Stimulated activated CD4-positive, alpha-beta T cell treated with anti-CD3 and anti-CD28 coated beads, Interleukin-1b, Interleukin-23, amount 100 ng/mL, for 1 hour (primary cell): ENCODE measurements at places on chromosomes 3 and 15.

GRCh38 chr3:14162178-14162577 lies 16.2 kb downstream of the XPC start:
- DNase-seq: no peak

DNA sequence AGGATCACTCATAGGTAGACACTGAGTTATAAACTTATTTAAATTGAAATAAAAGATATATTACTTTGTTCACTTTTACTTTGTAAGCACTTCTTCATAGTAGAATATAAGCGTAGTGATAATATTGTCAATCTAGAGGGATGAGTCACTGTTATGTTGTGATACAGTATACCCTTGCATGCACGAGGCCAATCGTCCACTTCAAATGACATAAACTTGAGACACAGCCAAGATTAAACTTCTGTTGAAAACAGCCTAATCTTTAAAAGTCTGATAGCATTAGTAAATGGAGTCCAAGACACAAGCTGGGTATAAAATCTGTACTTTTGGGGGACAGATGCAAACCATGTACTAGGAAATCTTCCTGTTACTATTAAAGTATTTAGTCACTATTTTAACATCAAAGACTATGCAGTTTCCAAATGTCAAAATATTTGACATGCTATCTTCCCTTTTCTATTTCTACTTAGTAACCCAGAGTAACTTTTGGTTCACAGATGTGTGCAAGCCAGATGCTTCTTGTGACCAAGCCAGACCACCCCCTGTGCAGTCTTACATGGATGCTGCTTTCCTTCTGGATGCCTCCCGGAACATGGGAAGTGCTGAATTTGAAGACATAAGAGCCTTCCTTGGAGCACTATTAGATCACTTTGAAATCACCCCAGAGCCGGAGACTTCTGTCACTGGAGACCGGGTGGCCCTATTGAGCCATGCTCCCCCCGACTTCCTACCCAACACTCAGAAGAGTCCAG lies 85.3 kb downstream of the PIK3R4 start:
- DNase-seq: no peak

GRCh38 chr15:70098461-70099166 lies 897 bp upstream of the TLE3 start:
- DNase-seq: no peak

GRCh38 chr3:43346978-43347749 lies 60.8 kb downstream of the SNRK start:
- no peak for DNase-seq

- no peak for DNase-seq
Observed at GRCh38 chr3:155981669-155982068, 111.2 kb downstream of the GMPS start.

- DNase-seq: no peak
Observed at GRCh38 chr3:70703305-70704102, 391.1 kb upstream of the MDFIC2 start.

GRCh38 chr15:70974004-70974832 lies 81.6 kb downstream of the LRRC49 start:
- DNase-seq: no peak

- DNase-seq: no peak
Observed at GRCh38 chr3:46829699-46830208, 33.5 kb downstream of the MYL3 start.

DNA sequence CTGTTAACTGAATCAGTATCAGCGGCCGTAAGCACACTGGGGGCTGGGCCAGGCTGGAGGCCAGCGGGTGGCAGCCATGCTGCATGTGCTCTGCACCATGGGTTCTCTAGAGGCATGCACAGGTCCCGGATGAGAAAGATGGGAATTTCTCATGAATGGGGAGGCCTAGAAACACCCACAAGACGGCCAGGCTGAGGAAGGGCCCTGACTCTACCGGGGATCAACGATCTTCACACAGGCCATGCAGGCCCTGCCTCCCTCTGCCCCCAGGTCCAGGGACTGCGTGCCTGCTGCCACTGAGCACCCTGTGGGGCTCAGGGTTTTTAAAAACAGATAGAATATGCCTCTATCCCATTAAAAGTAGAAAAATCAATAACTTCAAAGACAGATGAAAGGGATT lies 32.7 kb downstream of the SLC41A3 start:
- DNase-seq: no peak

GRCh38 chr15:35909414-35909813 lies 363.4 kb upstream of the DPH6 start:
- no peak for DNase-seq

GRCh38 chr3:19446687-19447086 lies 298.4 kb downstream of the KCNH8 start:
- no peak for DNase-seq

DNA sequence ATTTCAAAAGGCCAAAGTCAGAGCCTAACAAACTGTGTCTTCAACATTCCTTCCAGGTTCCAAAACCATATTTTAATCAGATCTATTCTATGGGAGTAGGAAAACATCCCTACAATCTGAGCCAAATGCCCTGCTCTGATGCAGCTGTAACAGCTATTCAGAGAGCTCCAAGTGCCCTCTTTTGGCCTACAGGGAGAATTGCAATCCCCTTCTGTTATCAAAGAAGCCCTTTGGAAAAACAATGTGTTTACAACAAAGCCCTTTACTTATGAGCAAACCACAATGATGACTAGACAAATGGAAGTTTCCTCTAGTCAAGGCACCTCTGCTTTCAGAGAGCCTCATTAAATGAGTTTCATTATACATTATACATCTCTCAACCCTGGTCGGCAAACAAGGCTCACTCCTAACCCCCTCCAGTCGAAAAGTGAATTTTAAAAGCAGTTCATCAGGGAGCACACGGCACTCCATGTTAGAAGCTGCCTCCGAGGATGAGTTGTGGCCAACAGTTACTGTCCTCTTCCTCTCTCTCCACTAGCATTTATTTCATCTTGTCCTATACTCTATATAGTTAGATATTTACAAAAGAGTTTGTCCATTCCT lies 42.6 kb upstream of the TMCO5A start:
- no peak for DNase-seq

GRCh38 chr3:45724911-45725310 lies 35.7 kb downstream of the SACM1L start:
- DNase-seq: no peak

DNA sequence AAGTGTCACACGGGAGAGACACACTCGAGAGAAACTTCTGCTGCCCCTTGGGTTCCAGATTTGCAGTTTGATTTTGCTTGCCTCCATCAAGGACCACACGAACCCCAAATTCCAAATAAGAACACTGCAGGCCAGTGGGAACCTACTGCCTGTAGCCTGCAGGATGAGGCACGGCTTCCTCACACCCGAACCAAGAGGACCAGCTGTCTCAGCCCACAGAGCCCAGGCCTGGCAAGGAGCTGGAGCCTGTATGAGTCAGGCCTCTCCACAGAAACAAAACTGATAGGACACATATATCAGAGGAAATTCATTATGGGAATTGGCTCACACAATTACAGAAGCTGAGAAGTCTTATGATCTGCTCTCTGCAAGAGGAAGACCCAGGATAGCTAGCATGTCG lies 188.1 kb upstream of the NSMCE3 start:
- no peak for DNase-seq

GRCh38 chr3:42755681-42756578 lies 17.1 kb downstream of the CCDC13 start:
- no peak for DNase-seq

DNA sequence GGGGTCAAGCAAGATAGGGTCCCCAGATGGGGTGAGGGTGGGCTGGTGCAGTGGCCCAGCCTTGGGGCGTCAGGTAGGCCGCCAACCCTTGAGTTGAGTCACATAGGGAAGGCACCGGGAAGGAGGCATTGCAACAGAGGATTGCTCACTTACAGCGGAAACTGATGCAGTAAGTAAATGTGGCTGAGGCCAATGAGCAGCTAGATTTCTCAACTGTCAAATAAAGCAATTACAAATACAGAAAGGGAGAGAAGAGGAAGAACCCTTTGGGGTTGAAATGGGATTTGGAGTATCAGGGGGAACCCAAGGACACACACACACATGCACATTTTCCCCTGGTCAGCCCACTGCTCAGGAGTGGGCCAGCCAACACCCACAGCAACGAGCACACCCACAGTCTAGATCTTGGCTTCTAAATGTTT lies 44.0 kb downstream of the CHSY1 start:
- DNase-seq: no peak

DNA sequence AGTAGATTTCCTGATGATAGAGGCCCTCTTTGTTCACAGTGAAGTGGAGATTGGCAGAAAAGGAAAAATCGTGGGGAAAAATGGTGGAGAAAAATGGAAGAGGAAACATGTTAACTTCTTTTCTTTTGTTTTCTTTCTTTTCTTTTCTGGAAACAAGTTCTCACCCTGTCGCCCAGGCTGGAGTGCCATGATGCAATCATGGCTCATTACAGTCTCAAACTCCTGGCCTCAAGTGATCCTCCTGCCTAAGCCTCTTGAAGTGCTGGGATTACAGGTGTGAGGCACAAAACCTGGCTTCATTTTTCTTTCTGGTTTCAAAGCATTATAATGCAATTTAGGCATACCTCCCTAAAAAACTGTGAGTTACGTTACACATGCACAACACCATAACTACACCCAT lies 464.2 kb downstream of the MECOM start:
- no peak for DNase-seq

DNA sequence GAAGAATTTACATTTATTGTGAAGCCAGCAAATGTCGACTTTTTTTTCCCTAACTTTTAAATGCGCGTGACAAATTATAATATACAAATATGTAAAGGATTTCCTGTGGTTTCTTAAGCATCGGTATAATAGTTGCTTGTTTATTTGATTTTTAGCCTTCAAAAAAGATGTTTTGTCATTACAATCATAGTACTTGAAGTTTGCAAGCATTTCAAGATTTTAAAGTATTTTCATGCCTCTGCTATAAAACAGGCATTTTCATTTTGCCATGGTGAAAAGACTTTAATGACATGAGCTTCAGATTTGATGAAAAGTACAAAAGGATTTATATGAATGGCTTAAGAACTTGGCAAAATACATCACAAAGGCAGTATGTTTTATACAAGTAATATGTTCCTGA lies 9.4 kb upstream of the P2RY12 start:
- DNase-seq: no peak

GRCh38 chr3:18758047-18758704 lies 333.0 kb upstream of the SATB1 start:
- DNase-seq: no peak

GRCh38 chr3:141493184-141493583 lies 6.4 kb downstream of the RASA2 start:
- DNase-seq: no peak
